ENCODE measurements at places on chromosomes 1 and 21. TPM values are rescaled to one million over a fixed set of nuclear protein-coding genes. Genes with fewer than 3 reads are reported as not detected.

Gene SLC9C2
- 0.16 TPM for total RNA-seq

Gene IBA57
- total RNA-seq = 7.5 TPM

Gene RORC
- total RNA-seq = 0.10 TPM

Gene DNM3
- total RNA-seq = 5.1 TPM

Gene S100A7A
- not detected for total RNA-seq

Gene ANKRD65
- 4.1 TPM for total RNA-seq

Gene DIRAS3
- 0.74 TPM for total RNA-seq

Measured in mesenteric fat pad (tissue), 1 donor.